ENCODE measurements at places on chromosomes 5 and 9. TPM values are rescaled to one million over a fixed set of nuclear protein-coding genes. Genes with fewer than 3 reads are reported as not detected.

Gene GMCL2
- not detected for total RNA-seq

Gene TMEM171
- 7.5 TPM for total RNA-seq

Gene ADAMTS2
- total RNA-seq: 0.22 TPM

Gene KCNMB1
- total RNA-seq: not detected

Gene PLAC8L1
- 0.26 TPM for total RNA-seq

Gene MEGF10
- total RNA-seq: not detected

Gene FRRS1L
- 0.18 TPM for total RNA-seq

Gene SLC34A3
- not detected for total RNA-seq

Gene ZNF883
- 0.91 TPM for total RNA-seq

Gene PCDHAC1
- total RNA-seq: 1.5 TPM
